Prostate gland (tissue), 2 donors: ENCODE measurements at places on chromosomes 13 and 19.

DNA sequence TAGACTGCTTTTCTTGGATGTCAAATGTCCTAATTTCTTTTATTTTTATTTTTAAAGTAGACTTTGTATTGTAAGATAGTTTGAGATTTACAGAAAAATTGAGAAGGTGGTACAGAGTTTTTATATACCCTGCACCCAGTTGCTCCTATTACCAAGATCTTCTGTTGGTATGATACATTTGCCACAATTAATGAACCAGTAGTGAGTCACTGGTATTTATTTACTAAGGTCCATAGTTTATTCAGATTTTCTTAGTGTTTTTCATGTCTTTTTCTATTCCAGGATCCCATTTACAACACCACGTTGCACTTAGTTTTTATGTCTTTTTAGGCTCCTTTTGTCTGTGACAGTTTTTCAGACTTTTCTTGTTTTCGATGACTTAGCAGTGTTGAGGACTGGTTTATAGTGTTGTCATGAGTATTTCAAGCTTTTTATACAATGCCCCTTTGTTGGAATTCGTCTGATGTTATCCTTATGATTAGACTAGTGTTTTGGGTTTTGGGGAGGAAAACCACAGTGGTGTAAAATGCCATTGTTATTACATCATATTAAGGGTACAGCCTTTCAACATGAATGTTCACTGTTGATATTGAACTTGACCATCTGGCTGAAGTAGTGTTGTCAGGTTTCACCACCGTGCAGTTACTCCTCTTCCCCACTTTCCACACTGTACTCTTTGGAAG lies 35.9 kb downstream of the COG3 start:
- peaks cover 4% of the 10 kb centered on the region for H3K4me1 ChIP-seq
- no peak for DNase-seq
- H3K36me3 ChIP-seq: peaks cover under 1% of the 10 kb centered on the region
- no peak overlapping the region for H3K4me3 ChIP-seq

- DNase-seq: no peak
- H3K36me3 ChIP-seq: no peaks in the 10 kb centered on the region
- H3K27me3 ChIP-seq: no peaks in the 10 kb centered on the region
- no peak overlapping the region for H3K4me3 ChIP-seq
Measured at GRCh38 chr19:14146789-14147216, 10.4 kb upstream of the ASF1B start.

- H3K4me1 ChIP-seq: no peaks in the 10 kb centered on the region
- no peak overlapping the region for H3K4me3 ChIP-seq
- DNase-seq: no peak
- no peaks in the 10 kb centered on the region for H3K27me3 ChIP-seq
- H3K27ac ChIP-seq: no peak overlapping the region
Measured at GRCh38 chr13:66635526-66635925, 594.6 kb downstream of the PCDH9 start.

GRCh38 chr19:40282920-40283319 lies 2.2 kb downstream of the AKT2 start:
- H3K4me3 ChIP-seq: no peak overlapping the region
- no peak overlapping the region for H3K27ac ChIP-seq
- H3K36me3 ChIP-seq: no peaks in the 10 kb centered on the region
- peaks cover 23% of the 10 kb centered on the region for H3K4me1 ChIP-seq
- H3K27me3 ChIP-seq: no peaks in the 10 kb centered on the region

GRCh38 chr13:85828094-85828684 lies 29.0 kb upstream of the SLITRK6 start:
- no peak for DNase-seq
- H3K27me3 ChIP-seq: no peaks in the 10 kb centered on the region
- no peaks in the 10 kb centered on the region for H3K4me1 ChIP-seq
- H3K36me3 ChIP-seq: no peaks in the 10 kb centered on the region
- H3K27ac ChIP-seq: no peak overlapping the region

DNA sequence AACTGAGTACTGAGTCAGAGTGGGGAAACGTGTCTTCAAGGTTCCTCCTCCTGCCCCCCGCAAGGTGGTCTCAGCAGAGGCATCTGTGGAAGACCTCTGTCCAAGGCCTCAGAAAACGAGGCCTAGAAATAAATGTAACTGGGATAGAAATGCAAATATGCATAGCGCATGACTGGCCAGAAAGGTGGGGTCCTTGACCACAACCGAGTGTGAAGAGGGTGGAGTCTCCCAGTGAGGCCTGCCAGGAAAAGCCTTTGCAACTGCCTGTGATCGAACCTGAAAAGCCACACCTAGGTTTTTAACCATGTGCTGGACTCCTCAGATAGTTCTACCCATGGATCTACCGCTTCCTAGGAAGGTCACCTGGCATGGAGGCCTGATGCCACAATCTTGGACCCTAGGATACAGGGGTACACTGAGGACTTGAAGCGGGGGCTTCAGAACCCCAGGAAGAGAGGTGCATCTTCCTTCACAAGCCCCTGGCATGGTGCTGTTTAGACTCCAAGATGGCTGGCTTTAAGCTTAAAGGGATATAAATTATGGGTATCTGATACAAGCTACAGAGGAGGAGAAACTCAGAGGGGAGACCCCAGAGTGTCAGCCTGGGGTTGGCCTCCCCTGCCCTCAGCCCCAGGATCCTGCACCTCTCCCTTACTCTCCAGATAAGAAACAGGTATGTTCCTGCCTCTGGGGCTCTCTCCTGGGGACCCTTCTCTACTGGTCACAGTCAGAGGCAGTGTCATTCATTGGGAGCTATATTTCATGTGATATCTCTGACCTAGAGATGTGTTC lies 18.3 kb upstream of the SIGLEC6 start:
- no peak for DNase-seq
- H3K27ac ChIP-seq: no peak overlapping the region
- no peaks in the 10 kb centered on the region for H3K4me1 ChIP-seq
- no peak overlapping the region for H3K4me3 ChIP-seq
- H3K36me3 ChIP-seq: no peaks in the 10 kb centered on the region

GRCh38 chr13:68940049-68940448 lies 1167.6 kb upstream of the ATXN8OS start:
- H3K27ac ChIP-seq: no peak overlapping the region
- no peaks in the 10 kb centered on the region for H3K36me3 ChIP-seq
- no peak for DNase-seq
- H3K4me1 ChIP-seq: no peaks in the 10 kb centered on the region
- H3K4me3 ChIP-seq: no peak overlapping the region
- no peaks in the 10 kb centered on the region for H3K27me3 ChIP-seq

DNA sequence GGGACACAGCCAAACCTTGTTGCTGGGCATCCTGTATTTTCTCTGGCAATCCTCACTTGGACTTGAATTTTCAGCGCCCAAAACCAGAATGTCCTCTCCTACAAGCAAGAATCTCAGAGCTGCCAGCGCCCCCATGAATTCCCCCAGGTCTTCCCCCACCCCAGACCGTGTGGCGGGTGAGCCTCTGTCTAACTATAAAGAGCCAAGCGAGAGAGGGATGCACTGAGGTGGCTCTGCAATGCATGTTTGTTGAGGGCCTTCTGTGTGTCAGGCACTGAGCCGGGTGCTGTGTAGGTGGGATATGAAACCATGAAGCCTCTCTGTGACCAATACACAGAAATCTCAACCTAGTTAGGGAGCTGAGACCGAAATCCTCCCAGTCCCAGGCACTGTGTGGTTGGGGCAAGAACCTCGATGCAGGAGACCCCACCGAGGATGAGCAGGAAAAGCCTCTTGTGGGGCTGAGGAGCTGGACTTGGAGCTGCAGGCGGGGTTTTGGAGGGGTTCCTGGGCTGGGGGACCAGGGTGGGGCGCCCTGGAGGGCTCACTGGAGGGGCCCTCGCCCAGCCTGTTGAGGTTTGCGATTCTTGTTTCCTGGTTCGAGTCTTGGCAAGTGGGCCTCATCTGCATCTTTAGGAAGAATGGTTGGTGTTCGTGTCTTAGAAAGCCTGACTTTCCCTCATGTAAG lies 12.4 kb upstream of the PROZ start:
- no peaks in the 10 kb centered on the region for H3K36me3 ChIP-seq
- no peaks in the 10 kb centered on the region for H3K27me3 ChIP-seq
- no peak overlapping the region for H3K27ac ChIP-seq
- no peaks in the 10 kb centered on the region for H3K4me1 ChIP-seq
- no peak for DNase-seq
- H3K4me3 ChIP-seq: no peak overlapping the region

- no peak for DNase-seq
- no peaks in the 10 kb centered on the region for H3K4me1 ChIP-seq
- H3K27me3 ChIP-seq: no peaks in the 10 kb centered on the region
Measured at GRCh38 chr19:55459950-55460657, 1.3 kb downstream of the ISOC2 start.

DNA sequence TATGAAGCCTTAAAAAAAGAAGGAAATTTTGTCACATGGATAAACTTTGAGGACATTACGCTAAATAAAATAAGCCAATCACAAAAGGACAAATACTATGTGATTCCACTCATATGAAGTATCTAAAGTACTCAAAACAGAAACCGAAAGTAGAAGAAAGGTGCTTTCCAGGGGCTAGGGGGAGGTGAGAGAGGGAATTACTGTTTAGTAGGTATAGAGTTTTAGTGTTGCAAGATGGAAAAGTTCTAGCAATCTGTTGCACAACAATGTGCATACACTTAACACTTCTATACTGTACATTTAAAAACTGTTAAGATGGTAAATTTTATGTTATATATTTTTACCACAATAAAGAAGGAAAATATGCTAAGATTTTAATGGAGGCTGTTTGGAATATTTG lies 83.0 kb downstream of the POLR1D start:
- H3K36me3 ChIP-seq: no peaks in the 10 kb centered on the region
- H3K4me3 ChIP-seq: no peak overlapping the region
- H3K27ac ChIP-seq: no peak overlapping the region
- H3K27me3 ChIP-seq: no peaks in the 10 kb centered on the region

GRCh38 chr19:33905937-33906577 lies 109.4 kb downstream of the KCTD15 start:
- H3K27ac ChIP-seq: peak overlapping the region; percentile 71
- no peaks in the 10 kb centered on the region for H3K27me3 ChIP-seq
- no peaks in the 10 kb centered on the region for H3K36me3 ChIP-seq

DNA sequence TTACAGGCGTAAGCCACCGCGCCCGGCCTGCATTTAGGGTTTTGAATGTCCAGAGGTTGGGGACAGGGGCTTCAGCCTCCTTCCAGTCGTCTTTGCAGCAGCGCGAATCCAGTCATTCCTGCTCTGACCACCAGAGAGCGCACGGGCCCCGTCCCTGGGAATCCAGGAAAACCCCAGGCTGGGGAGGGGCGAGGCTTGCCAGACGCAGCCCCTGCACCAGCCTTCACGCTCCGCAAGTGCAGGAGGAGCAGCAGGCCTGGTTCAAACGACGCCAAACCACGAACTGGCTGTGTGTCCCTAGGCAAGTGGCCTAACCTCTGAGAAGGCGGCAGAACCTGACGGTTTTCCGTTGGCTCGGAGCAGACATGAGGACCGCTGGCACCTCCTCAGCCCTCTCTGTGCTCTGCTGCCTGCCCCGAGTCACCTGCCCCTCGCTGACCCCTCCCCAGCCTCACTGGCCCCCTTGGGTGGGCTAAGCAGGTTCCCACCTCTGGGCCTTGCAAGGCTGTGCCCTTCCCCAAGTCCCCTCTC lies 2.0 kb upstream of the RNF126 start:
- peak; percentile 65 for DNase-seq
- H3K36me3 ChIP-seq: no peaks in the 10 kb centered on the region
- H3K4me1 ChIP-seq: peaks cover 20% of the 10 kb centered on the region
- no peak overlapping the region for H3K4me3 ChIP-seq
- peak overlapping the region; percentile 24 for H3K27ac ChIP-seq
- no peaks in the 10 kb centered on the region for H3K27me3 ChIP-seq

DNA sequence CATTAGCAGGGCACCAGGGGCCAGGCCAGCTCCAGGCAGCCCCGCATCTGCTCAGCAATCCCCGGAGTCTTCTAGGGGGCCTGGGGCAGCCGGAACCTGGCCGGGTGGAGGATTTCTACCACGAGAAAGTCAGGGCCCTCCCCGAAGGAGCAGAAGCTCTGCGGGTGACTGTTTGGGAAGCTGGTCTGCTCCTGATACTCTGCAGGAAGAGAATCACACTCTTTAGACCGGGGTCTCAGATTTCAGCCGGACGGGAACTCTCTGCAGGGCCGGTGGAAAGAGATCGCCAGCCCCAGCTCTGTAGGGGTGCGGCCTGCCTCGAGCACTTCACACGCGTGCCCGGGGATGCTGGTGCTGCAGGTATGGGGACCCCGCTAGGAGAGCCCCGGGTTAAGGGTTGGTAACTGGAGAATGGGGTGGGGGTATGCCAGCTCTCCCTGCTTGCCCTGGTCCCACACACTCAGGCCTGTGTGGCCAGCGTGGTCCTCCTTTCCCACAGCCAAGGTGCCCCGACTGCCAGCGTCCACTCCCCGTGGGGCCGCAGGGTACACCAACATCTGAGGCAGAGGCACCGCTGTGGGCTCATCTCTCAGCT lies 20.1 kb downstream of the RASA3 start:
- H3K4me1 ChIP-seq: no peaks in the 10 kb centered on the region
- DNase-seq: no peak
- no peak overlapping the region for H3K27ac ChIP-seq
- H3K27me3 ChIP-seq: no peaks in the 10 kb centered on the region
- H3K4me3 ChIP-seq: no peak overlapping the region

DNA sequence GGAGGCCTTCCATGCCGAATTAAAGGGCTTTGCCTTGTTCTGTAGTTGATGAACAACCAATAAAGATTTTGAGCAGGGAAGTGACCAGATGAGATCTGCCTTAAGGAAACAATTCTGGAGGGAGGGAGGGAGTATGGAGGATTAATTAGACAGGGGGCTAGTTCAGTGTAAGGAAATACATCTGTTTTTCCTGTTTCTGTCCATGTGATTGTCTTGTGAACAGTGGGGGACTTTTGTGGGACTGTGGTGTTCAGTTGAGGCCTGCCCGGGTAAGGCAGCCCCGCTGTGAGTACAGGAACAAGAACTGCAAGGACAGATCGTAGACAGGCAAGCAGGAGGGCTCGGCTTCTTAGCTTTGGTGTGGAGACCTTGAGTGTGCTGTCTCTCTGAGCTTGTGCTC lies 59.0 kb downstream of the DGKH start:
- H3K27me3 ChIP-seq: no peaks in the 10 kb centered on the region
- DNase-seq: no peak
- H3K36me3 ChIP-seq: no peaks in the 10 kb centered on the region
- H3K27ac ChIP-seq: no peak overlapping the region
- no peak overlapping the region for H3K4me3 ChIP-seq

- H3K27ac ChIP-seq: no peak overlapping the region
- no peak for DNase-seq
- H3K27me3 ChIP-seq: no peaks in the 10 kb centered on the region
- H3K36me3 ChIP-seq: no peaks in the 10 kb centered on the region
- H3K4me3 ChIP-seq: no peak overlapping the region
Measured at GRCh38 chr13:37212826-37213225, 107.4 kb upstream of the CSNK1A1L start.

DNA sequence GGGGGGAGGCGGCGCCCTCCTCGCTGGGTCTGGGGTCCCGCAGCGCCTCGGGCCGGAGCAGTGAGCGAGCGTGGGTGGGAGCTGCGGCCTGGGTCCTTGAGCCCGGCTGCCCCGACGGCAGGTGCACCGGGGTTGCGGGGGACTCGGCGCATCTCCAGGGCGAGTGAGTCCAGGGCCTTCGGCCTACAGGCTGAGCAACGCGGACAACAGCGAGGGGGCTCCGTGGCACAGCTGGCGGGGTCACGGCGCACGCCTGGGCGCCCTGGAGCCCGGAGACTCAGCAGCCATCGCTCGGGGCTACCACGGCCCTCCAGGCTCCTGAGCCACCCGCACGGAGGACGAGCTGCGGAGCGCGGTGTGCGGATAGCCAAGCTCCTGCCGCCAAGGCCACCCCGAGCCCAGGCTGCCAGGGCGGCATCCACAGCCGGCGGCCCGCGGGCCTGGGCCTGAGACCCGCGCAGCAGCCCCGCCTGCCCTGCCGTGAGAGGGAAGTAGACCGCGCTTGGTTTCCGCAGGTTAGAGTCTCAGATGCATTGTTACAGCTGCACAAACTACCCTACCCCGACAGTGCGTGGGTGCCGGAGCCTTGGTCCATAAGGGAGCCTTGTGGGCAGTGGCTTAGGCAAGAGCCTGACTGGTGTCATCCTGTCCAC lies 253.9 kb upstream of the SGCG start:
- no peaks in the 10 kb centered on the region for H3K36me3 ChIP-seq
- no peaks in the 10 kb centered on the region for H3K27me3 ChIP-seq
- peak overlapping the region; percentile 28 for H3K4me3 ChIP-seq
- no peaks in the 10 kb centered on the region for H3K4me1 ChIP-seq
